ENCODE measurements at places on chromosomes 12 and 14. TPM values are rescaled to one million over a fixed set of nuclear protein-coding genes. Genes with fewer than 3 reads are reported as not detected.

GRCh38 chr14:85601246-85601645 is 71.3 kb downstream of the FLRT2 start:
- DNase-seq = no peak

- DNase-seq = no peak
Observed at GRCh38 chr12:26422839-26423398, 227.5 kb downstream of the SSPN start.

- DNase-seq = no peak
Observed at GRCh38 chr12:52952076-52952801, 3.3 kb downstream of the KRT18 start.

The KRT75 gene
- not detected for total RNA-seq

The FIGNL2 gene
- 0.47 TPM for total RNA-seq

The NAV3 gene
- 313 TPM for total RNA-seq

The PTMS gene
- total RNA-seq = 26.8 TPM

Data from occipital lobe (tissue), 3 donors.